Activated CD4-positive, alpha-beta T cell treated with anti-CD3 and anti-CD28 coated beads, Interleukin-2, amount 50 U/mL, for 24 hours (primary cell): ENCODE measurements at places on chromosomes 1 and 21.

DNA sequence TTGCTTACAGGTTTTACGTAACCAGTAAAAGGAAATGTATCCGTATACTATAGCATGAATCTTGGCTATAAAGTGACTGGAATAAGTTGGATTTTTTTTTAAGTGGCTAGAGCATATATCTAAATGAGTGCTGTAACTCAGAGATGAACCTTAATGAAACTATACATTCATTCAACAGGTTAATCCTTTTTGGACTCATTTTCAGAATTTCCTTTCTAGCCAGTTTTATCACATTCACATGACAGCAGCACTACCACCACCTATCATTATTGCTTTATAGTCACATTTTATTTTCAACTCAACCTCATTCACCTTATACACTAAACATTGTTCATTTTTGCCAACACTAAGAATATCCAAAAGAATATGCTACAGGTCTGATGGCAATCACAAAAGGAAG is 30.6 kb downstream of the FRRS1 start:
- no peak for DNase-seq

GRCh38 chr1:177891809-177892208 is 78.0 kb downstream of the SEC16B start:
- no peak for DNase-seq

DNA sequence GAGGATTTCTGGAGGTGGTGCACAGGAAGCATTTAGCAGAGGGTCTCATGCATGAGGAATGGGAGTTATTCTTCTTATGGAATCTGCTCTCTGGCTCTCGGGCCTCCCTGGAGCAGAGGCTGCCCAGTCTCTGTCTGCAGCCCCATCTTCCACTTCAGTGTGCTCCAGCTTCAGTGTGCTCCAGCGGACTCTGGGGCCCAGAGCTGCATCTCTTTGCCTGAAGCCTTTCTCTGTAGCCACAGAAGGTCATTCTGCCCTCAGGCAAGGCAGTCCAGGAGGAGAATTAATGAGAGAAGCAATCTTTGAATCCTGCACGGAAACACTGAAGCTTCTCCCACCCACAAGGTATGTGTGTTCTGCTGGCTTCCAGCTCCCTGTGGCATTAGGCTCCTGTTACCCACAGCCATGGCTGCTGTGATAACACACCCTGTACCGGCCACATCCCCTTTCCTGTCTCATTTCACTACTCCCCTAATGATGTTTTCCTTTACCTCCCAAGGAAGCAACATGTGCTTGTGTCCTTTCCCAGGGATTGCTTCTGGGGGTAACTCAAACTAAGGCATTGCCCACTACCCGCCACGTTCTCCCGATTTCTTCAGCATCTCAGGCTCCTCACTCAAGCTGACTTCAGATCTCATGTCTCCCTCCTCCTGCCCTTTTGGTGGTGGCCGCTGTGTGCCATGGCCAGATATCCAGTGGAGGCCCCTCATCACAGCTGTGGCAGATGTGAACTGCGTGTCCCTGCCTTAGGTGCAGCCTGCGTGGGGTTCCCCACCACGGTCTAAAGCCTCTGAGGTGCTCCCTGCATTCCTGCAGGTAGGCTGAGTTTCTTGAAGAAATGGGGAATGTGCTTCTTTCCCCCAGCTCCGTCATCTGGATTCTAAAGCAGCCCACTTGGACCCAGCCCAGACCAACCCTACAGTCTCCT is 181.2 kb upstream of the GALNT2 start:
- DNase-seq: no peak

- DNase-seq: no peak
Measured at GRCh38 chr1:108663074-108663473, 2.2 kb upstream of the HENMT1 start.

DNA sequence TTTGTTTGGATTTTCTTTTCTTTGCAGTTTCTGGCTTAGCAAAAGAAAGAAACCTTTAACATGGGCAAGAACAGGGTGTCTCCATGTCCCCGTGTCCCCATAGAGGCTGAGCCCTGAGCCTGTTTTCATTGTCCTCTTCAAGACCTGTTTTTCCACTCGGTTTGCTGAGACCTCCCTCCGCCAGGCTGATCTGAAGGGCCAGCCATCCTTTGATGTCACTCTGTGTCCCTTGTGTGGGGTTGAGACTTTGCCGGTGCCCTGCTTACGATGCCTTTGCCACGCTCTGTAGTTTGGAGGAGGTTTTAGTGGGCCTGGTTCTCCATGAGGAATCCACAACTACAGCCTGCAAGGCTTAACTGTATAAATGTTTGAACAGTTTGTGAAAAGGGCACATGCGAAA is 23.8 kb downstream of the IFNGR2 start:
- no peak for DNase-seq

- DNase-seq: no peak
Measured at GRCh38 chr1:233163696-233164095, 131.8 kb downstream of the PCNX2 start.

DNA sequence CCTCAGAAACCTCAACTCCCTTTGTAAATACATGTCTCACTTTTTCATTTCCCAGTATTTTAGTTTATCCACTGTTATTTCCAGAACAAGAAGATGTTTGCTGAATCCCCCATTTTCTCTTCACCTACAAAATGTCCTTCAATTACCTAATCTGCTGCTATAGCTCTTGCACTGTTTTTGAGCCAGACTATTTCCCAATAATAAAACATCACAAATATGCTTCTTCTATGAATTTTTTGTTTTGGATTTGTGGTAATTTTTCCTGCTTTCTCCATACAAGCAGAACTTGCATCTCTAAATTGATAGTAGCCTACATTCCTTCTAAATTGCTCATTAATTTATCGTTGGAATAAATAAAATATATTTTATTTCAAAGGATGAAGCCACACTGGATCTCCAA is 199.6 kb upstream of the C1orf87 start:
- DNase-seq: no peak

DNA sequence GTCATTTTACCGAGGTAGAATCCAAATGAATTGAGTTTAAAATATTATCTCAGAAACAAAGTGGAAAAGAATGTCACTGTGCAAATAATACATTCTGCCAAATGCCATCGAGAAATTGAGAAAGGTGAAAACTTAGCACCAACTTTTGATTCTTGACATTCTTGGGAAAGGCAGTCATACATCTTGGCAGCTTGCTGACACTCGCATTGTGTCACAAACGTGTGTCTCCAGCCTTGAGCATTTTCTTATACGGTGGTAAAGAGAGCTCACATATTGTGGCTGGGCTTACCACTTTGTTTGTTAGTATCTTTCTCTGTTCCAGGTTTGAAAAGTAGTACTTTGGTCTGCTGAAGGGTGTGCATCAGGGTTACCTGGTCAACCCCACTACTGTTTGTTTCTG is 1456.1 kb downstream of the BRINP3 start:
- DNase-seq: no peak

DNA sequence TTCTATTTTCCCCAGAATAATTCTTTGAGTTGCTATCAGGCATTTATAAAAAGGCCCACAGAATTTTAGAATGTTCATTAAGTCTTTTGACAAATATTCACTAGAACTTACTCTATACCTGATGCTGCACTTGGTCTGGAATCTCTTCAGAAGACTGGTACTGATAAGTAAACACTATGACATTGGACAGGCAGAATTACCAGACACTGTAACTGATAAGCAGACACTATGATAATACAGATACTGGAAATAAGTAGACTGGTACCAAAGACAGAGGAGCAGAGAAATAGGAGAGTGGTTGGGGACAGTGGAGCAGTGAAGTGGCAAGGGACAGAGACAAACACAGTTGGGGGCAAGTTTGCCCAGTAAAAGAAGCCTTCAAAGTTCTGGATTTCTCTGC is 8.2 kb downstream of the DPT start:
- no peak for DNase-seq

- no peak for DNase-seq
Measured at GRCh38 chr1:3773572-3774275, 1.2 kb downstream of the SMIM1 start.

DNA sequence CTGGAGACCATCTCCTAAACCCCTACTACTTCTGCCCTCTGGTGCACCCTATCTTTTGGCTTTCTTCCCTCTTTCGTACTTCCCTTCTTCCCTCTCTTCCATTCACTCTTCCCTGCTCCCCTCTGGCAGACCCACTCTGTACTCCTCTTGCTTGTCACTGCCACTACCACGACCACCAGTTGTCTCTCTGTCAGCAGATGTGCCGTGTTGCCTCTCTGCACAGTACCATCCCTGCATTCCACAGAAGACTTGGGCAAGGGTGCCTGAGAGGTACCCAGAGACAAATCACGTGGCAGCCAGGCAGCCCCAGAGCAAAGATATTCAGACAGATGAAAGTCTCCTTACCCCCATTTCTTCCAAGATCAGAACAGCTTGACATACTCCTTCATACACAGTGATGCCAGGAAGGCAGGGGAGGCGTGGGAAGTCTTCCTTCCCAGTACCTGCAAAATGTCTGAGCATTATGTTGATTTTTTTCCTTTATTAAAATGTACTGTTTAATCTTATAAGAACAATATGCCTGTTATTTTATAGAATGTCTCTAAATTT is 15.0 kb downstream of the CAMSAP2 start:
- DNase-seq: no peak

DNA sequence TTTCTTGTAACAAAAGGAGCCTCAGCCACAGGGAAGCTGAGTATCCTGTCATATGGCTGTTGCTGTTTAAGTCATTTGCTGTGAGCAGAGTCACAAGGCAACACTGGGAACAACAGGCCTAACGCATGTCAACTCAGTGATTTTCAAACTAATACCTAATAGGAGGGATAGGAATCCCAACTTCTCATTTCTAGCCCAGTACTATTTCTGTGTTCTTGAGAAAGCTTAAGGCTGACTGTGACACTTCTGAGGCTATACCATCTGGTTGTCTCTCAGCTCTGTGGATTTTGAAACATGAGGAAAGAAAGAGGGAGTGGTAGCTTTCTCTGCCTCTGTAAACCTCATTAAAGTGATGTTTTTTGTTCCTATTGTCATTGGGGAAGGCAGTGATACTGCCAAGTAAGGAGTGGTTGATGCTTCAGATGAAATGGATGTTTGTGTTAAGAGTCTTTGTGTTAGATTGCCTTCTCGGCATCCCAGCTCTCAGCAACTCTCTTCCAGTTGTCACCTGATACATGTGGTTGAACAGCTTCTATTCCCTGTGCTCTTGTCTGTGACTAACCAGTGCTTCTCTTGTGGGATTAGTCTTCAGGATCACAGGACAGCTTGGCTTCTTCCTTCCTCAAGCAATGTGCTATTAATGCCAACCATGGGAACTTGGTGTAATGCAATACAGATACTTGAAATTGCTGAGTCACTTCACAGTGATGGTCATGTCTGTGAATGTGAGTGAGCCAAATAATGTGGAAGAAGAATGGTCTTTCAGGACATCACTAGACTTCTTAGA is 166.8 kb upstream of the IVNS1ABP start:
- no peak for DNase-seq

DNA sequence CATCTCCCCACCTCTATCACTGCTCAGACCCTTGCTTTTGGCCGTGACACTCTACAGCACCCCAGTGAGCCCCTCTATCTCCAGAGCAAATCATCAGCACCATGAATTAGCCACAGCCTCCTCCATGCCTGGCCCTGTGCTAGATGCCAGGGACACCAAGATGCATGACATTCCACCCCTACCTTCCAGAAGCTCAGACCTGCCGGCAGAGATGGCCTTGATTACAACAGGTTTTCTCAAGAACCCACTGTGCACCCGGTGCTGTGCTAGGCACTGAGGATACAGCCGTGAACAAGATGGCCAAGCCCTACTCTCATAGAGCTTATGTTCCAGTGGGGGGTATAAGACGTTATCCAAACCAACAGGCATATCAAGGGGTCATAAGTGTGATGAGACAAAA is 30.6 kb downstream of the CDK18 start:
- DNase-seq: no peak

- no peak for DNase-seq
Measured at GRCh38 chr1:89739013-89739843, 81.6 kb upstream of the LRRC8D start.

DNA sequence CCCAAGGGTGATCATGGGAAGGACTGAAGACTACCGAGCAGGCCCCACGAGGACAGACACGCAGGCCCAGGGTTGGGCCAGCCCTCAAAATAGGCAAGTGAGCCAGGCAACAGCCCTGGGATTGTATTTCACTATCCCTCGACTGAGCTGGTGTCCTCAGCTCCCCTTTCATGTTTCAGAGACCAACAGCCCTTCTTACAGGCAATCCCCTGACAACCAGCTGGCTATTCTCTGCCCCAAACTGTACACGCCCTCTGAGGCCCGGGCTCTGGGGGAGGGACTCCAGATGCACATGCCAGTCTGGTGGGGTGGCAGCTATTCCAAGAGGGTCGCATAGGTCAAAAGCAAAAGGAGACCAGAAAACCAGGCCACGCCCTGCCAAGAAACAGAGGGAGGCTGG is 243.0 kb downstream of the TOMM20 start:
- DNase-seq: no peak

DNA sequence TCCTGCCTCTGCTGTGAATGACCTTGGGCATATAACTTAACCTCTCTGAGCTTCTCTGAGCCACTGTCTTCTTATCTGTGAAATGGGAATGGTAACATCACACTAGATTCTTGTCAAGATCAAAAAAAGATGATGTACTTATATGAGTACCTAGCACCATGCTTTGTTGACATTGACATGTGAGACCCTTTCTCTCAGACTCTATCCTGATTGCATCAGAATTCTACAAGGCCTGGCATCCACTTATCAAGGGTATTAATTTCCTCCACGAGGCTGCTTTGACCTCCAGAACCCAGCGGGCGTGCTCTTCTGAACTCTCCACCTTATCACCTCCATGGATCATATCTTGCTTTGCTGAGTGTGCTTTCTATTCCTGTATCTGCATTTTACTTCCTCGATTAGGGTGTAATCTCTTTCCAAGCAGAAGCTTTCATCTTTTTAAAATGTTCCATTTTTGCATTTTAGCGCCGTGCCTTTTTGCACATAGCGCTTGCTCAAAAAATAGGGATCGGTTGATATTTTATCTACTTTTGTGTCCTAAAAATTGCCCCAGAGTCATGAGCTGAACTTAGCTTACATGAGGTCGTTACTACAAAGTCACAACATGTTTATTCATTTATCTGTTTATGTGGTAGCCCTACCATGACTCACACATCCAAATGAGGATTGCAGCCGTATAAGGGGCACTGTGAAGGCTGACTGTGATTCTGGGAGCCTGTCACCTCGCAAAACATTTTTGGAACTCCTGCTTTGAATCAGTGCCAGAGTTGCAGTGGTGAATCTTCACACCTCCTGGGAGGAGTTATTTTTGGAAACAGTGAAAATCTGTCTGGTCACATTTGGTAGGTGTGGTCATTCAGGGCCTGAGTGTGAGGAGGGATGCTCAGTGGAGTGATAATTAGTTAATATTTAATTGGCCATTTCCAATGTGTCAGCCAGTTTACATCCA is 63.2 kb downstream of the IER5 start:
- DNase-seq: no peak

GRCh38 chr1:162301696-162302095 is 75.0 kb downstream of the SPATA46 start:
- DNase-seq: no peak

DNA sequence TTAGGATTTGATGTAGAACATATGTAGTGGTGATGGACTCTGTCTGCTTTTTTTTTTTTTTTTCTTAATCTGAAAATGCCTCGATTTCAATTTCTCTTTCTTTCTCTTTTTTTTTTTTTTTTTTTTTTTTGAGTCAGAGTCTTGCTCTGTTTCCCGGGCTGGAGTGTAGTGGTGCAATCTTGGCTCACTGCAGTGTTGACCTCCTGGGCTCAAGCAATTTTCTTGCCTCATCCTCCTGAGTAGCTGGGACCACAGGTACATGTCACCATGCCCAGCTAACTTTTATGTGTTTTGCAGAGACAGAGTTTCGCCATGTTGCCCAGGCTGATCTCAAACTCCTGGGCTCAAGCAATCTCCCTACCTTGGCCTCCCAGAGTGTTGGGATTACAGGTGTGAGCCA is 17.4 kb downstream of the MAST2 start:
- no peak for DNase-seq
